ENCODE measurements at places on chromosomes 13 and 19.

GRCh38 chr19:31290931-31291590 is 58.2 kb downstream of the TSHZ3 start:
- DNase-seq, result no peak

GRCh38 chr13:50126993-50127725 is 111.9 kb downstream of the KCNRG start:
- no peak for DNase-seq

- DNase-seq, result peak; percentile 98
Measured at GRCh38 chr13:51453207-51453958, 547 bp upstream of the INTS6 start.

DNA sequence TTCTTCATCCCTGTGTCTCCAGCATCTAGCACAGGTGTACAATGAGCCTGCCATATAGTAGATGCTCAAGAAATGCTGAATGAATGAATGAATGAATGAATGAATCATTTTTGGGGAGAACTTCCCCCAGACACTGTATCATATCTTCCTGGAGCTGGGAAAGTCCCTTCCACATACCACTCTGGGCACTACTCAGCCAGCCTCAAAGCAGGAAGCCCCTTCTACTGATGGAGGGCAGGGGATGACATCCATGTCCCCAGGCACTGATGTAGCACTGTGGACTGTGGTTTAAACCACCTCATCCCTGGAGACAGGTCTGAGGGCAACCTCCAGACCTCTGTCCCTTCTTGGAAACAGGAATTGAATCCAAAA is 4.8 kb downstream of the GNA15 start:
- DNase-seq, result no peak

DNA sequence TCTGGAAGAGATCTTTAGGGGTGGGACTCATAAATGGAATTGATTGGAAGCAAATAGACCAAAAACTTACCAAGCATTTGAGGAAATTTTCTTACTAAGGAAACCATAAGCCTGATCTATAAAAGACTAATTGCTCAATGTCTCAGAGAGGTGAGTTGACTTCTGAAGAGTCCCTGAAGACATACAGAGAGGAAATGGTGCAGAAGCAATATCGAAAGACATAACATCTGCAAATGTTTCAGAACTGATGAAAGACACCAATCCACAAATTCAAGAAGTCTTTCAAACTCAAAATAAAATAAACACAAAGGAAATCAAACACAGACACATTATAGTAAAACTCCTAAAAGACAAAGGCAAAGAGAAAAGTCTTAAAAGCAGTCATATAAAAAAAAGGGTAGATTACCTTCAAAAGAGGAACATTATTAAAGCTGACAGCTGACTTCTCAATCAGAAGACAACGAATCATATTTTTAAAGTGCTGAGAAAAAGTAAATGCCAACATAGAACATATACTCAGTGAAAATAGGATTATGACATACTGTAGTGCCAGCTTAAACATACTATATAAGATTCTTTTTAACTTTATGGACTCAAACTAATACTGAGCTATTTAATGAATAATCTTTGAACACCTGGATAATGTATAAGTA is 45.4 kb upstream of the CALM3 start:
- no peak for DNase-seq

- DNase-seq, result peak; percentile 84
Measured at GRCh38 chr19:57934820-57935665, at the start of gene ZNF418. Gene ZNF418 (minus strand): TSS chr19:57935402. CDS start chr19:57933822, 1,580 bp downstream.

All from right kidney (tissue), 9 donors.